ENCODE measurements at places on chromosomes 2 and 18.

- no peak for DNase-seq
Observed at GRCh38 chr18:63619661-63620060, 24.4 kb downstream of the SERPINB4 start.

DNA sequence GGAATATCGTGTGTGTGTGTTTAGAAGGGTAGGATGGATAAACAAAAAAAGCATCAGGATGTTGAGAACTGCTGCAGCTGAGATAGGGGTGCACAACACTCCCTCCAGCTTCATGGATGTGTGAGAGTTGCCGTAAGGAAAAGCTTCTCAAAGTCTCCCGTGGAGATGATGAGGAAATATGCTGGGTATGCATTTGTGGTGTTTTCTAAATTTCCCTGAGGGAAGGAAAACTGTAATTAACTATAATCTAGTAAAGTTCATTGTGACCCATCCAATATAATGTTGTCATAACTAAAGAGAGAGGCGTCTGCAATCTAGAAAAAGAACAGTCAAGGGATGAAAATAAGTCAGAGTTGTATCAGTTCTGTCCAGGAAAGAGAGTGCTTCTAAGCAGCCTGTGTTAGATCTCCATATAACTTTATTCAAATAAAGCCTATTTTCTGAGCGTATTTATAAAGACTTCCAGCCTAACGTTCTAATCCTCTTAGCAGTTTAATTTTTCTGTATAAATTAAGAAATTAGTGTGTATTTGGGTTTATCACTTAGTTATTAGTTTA lies 7.3 kb upstream of the LMAN2L start:
- DNase-seq = no peak

- DNase-seq = no peak
Observed at GRCh38 chr2:26648516-26648915, 7.3 kb upstream of the CIB4 start.

- DNase-seq = peak; percentile 43
Observed at GRCh38 chr2:199329466-199329865, 128.3 kb downstream of the SATB2 start.

DNA sequence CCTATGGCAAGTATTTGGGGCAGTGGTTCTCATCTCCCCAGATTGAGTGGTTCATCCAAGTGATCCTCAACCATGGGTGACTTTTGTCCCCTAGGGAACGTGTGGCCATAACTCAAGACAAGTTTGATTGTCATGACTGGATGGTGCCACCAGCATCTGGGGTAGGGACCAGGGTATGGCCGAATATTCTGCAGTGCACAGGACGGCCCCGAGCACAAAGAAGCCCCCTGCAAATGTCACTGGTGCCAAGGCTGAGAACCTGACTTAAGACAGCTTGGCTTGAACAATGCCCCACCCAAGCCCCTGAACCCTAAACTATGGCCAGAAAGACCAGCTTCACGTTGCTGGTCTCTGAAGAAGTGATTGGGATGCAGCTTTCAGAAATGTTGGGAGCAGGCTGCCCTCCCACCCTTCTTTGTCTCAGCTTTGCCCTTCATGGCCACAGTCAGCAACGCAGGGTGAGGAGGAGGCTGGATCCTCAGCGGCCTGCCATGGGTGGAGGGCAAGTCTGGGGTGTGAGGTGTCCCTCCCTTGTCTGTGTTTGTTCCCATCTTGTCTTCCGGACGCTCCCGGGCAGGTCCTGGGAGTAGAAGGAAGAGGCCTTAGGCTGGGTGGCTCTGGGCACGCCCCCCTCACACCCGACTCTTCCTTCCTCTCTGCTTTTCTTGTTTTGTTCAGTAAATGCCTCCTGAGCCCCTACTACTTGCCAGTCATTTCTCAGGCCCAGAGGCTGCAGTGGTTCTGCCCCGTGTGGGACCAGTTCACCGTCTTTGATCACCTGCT lies 43.4 kb downstream of the GREB1 start:
- no peak for DNase-seq

GRCh38 chr2:177334940-177335543 lies 57.5 kb upstream of the AGPS start:
- peak; percentile 21 for DNase-seq

- DNase-seq = no peak
Observed at GRCh38 chr18:54867131-54867530, 38.9 kb downstream of the RAB27B start.

DNA sequence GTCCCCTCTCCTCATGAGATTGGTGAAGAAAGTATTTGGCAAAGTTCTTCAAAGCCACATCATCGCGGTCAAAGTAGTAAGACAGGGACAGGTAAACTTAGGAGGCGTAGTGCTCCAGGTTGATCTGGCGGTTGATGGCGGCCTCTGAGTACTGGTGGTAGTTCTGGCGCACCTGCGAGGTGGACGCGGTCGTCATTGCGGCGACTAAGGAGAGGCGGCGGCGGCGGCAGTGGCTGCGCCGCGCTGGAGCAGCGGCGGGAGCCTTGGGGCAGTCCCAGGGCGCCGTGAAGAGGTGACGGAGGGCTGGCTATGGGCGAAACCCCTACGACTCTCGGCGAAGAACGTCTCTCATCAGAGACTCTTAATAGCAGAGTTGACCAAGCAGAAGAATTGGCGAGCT lies 107.2 kb upstream of the UBE2E3 start:
- DNase-seq = peak; percentile 17

DNA sequence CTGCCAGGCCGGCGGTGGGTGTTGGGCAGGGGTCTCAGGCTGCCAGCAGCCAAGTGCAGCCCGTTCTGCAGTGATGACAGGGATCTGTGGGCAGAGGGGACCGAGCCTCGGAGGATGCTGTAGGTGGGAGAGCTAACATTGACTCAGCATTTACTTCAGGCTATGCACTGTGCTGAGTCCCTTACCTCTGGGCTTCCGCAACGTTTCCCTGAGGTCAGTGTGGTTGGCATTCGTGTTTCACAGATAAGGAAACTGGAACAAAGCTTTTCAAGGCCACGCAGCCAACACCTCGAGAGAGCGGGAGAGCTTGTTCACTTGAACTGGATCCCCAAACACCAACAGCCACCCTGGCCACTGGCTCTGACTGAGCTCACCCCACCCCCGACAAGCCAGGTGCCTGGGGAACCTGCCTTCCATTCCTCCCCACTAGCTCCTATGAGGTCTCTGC lies 839 bp upstream of the GPR148 start:
- peak; percentile 42 for DNase-seq

- DNase-seq = no peak
Observed at GRCh38 chr2:238259061-238260020, 19.5 kb upstream of the HES6 start.

- DNase-seq = peak; percentile 69
Observed at GRCh38 chr2:39728941-39729351, 50.1 kb downstream of the THUMPD2 start.

DNA sequence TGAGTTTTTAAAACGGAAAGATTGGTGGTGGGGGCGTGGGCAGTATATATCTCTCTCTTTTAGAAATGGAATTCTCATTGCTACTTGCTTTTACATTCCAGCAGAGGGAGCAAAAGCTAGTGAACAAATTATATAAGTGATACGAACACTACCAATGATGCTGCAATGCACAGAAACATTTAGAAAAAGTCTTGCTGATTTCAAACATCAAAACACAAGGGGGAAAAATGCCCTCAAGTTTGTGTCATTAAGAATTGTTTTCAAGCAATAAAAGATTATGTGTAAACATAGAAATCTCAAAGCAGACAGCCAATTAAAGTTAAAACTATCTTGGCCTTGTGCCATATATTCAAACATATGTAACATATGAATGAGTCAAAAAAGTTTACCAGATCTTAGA lies 296.3 kb upstream of the KCNJ3 start:
- DNase-seq = no peak
